ENCODE measurements at places on chromosomes 2 and 18. TPM values are rescaled to one million over a fixed set of nuclear protein-coding genes. Genes with fewer than 3 reads are reported as not detected.

Gene MAP4K3
- 31.4 TPM for polyA plus RNA-seq

Gene CPO
- 0.31 TPM for polyA plus RNA-seq

Gene C2orf92
- 14.7 TPM for polyA plus RNA-seq

Gene STARD7
- 121 TPM for polyA plus RNA-seq

Gene STPG4
- polyA plus RNA-seq, result 0.18 TPM

Gene CFC1
- 3.7 TPM for polyA plus RNA-seq

DNA sequence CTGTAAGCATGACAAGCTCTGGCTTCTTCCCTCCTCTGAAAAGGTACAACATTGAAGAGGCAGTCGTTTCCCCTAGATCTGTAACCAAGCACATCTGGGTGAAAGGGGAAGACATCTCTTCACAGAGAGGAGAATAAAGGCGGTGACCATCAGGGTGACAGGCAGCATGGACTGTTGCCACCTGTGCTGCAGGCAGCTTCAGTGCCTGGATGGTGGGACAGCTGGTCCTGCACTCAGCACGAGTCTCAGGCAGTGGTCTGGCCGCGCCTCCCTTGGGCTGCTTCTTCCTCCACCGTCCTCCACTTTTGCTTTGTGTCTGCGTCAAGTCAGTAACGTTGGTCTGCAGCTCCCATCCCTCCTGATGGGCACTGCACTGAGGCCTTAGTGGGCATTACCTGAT is 264.4 kb downstream of the NEDD4L start:
- no peaks in the 10 kb centered on the region for H3K27me3 ChIP-seq
- peaks cover 28% of the 10 kb centered on the region for H3K4me1 ChIP-seq
- no peak for DNase-seq
- peaks cover 2% of the 10 kb centered on the region for H3K36me3 ChIP-seq
- H3K27ac ChIP-seq, result no peak overlapping the region
- H3K4me3 ChIP-seq, result no peak overlapping the region

DNA sequence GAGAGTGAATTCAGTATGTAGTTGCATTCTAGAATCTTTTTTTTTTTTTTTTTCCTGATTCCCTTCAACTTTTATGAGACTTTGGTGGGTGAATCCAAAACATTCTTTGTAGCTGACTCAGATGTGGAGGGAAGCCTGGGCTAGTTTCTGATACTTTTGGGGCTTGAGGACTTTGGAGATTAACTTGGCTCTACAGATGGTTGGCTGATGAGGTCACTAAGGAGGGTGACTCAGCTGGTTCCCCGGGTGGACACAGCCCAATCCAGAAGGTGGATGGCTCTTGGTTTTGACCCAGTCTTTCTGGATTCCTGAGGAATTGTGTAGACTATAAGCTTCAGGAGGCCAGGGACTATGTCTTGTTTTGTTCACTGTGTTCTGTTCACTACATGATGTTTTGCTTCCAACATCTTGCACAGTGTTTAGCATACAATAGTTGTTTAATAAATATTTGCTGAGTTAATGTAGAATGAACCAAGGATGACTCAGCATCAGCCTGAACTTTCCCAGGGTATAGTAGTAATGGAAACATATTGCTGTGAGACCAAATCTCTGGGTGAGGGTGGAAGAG is 30.5 kb downstream of the LAMA3 start:
- H3K27ac ChIP-seq, result no peak overlapping the region
- no peaks in the 10 kb centered on the region for H3K36me3 ChIP-seq
- H3K4me3 ChIP-seq, result no peak overlapping the region
- no peaks in the 10 kb centered on the region for H3K27me3 ChIP-seq

DNA sequence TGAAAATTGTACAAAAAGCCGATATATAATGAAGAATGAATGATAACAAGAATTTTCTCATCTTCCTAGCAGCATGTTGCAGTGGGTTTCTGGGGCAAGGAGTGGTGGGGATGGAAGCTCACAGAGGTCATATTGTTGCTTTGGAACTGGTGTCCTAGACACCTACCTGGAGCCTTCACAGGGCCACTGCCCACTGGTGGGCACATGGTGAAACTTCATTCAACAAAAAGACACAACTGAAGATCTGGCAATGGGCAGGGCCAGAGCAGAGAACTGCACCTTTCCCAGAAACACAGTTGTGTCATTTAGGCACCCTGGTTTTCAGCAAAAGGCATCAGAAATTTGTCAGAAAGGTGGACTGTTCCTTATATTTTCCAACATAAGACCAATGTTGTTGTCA is 115.3 kb downstream of the FHOD3 start:
- no peaks in the 10 kb centered on the region for H3K4me1 ChIP-seq
- no peaks in the 10 kb centered on the region for H3K36me3 ChIP-seq
- no peak for DNase-seq
- H3K4me3 ChIP-seq, result no peak overlapping the region

GRCh38 chr2:157326698-157327097 is 1.1 kb upstream of the ERMN start:
- no peaks in the 10 kb centered on the region for H3K27me3 ChIP-seq
- no peak overlapping the region for H3K27ac ChIP-seq
- H3K4me3 ChIP-seq, result no peak overlapping the region
- H3K36me3 ChIP-seq, result no peaks in the 10 kb centered on the region

Data from large intestine (tissue), 12 donors.